ENCODE measurements at places on chromosomes 13 and 19. TPM values are rescaled to one million over a fixed set of nuclear protein-coding genes. Genes with fewer than 3 reads are reported as not detected.
A peak's percentile ranks its signal among the peaks of the same experiment; 100 is the strongest.

- no peaks in the 10 kb centered on the region for H3K4me1 ChIP-seq
- DNase-seq = no peak
- no peak overlapping the region for H3K27ac ChIP-seq
- no peaks in the 10 kb centered on the region for H3K27me3 ChIP-seq
- no peak overlapping the region for H3K4me3 ChIP-seq
Measured at GRCh38 chr19:15042003-15042402, 7.3 kb upstream of the CASP14 start.

DNA sequence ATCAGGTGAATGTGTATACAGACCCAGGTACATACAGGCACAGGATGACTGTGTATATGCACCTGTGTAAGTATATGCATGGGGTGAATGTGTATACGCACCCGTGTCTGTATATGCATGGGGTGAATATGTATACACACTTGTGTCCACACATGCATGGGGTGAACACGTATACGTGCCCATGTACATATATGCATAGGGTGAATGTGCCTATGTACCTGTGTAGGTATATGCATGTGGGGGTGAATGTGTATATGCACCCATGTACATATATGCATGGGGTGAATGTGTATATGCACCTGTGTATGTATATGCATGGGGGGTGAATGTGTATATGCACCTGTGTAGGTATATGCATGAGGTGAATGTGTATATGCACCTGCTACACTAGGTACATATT is 6.9 kb upstream of the ANGPTL8 start:
- H3K36me3 ChIP-seq = no peaks in the 10 kb centered on the region
- H3K27ac ChIP-seq = no peak overlapping the region
- no peak overlapping the region for H3K4me3 ChIP-seq
- H3K27me3 ChIP-seq = no peaks in the 10 kb centered on the region

- no peak overlapping the region for H3K27ac ChIP-seq
- no peaks in the 10 kb centered on the region for H3K27me3 ChIP-seq
- no peak overlapping the region for H3K4me3 ChIP-seq
- DNase-seq = no peak
- H3K4me1 ChIP-seq = no peaks in the 10 kb centered on the region
- H3K36me3 ChIP-seq = no peaks in the 10 kb centered on the region
Measured at GRCh38 chr13:67101730-67102467, 128.2 kb downstream of the PCDH9 start.

GRCh38 chr13:97848886-97849285 is 104.6 kb upstream of the IPO5 start:
- H3K4me1 ChIP-seq = no peaks in the 10 kb centered on the region
- DNase-seq = no peak
- no peak overlapping the region for H3K27ac ChIP-seq
- no peaks in the 10 kb centered on the region for H3K36me3 ChIP-seq

DNA sequence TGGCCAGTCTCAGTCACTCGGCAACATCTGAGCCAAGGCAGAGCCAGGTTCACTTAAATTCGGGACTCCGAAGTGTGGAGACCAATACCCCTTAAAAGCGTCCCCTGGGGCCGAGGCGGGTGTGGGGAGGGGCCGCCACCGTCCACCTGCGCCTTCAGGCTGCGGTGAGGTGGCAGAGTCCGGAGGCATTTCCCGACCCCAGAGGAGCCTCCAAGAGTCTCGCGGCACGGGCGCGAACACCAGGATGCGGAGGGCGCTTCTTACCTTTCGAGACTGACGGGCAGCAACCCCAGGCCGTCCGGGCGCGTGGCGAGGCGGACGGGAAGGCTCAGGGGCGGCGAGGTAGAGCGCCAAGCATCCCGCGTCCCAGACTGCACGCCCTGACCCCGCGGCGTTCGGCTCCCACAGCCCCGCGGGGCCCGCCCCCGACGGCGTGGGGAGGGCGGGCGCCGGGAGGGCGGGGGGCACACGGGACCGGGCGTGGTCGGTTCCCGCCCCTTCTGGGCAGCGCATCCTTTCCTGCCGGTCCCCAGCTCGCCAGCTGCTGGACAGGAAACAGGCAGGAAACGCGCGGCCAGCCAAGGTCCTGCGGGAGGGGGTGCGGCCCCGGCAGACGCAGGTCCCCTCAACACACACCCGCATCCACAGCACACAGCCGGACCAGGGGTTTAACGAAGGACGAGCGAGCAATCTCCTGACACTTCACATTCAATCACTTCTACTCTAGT is at the start of gene THSD1:
Gene THSD1, minus strand, starts transcription at position 406 of the 728 bp plus-strand sequence. CDS start 3,572 bp downstream, outside the sequence.
- no peaks in the 10 kb centered on the region for H3K36me3 ChIP-seq
- DNase-seq = peak; percentile 62
- H3K4me1 ChIP-seq = peaks cover 3% of the 10 kb centered on the region
- H3K27ac ChIP-seq = no peak within 1 kb of the TSS

GRCh38 chr13:85241060-85241459 is 558.2 kb downstream of the SLITRK6 start:
- no peak overlapping the region for H3K4me3 ChIP-seq
- no peaks in the 10 kb centered on the region for H3K4me1 ChIP-seq
- no peaks in the 10 kb centered on the region for H3K36me3 ChIP-seq

DNA sequence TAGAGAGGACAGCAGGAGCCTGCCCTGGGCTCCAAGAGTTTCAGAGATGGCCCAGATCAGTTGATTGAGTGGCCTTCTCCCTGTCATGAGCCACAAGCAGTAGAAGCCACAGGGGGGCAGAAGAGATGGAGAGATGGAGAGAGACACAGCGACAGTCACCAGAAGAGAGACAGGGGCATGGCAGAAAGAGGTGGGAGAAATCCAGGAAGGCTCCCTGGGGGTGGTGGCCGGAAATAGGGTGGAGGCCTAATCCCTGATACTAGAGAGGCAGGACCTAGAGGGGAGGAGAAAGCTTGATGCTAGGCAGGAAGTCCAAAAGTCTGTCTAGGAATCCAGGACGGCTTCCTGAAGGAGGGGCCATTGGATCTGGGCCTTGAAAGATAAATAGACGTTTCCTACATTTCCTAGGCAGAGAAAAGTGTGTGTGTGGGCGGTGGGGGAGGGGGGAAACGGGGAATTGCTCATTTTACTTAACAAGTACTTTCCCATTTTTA is 9.6 kb upstream of the TPM4 start:
- no peaks in the 10 kb centered on the region for H3K27me3 ChIP-seq
- no peak overlapping the region for H3K4me3 ChIP-seq
- DNase-seq = no peak

GRCh38 chr13:30572859-30573275 is 44.9 kb upstream of the USPL1 start:
- no peaks in the 10 kb centered on the region for H3K27me3 ChIP-seq

GRCh38 chr13:67696775-67697174 is 466.6 kb upstream of the PCDH9 start:
- H3K27ac ChIP-seq = no peak overlapping the region
- no peak for DNase-seq
- H3K4me3 ChIP-seq = no peak overlapping the region
- no peaks in the 10 kb centered on the region for H3K4me1 ChIP-seq

- no peaks in the 10 kb centered on the region for H3K36me3 ChIP-seq
- H3K27me3 ChIP-seq = no peaks in the 10 kb centered on the region
- peaks cover 7% of the 10 kb centered on the region for H3K4me1 ChIP-seq
- no peak for DNase-seq
- H3K27ac ChIP-seq = peak overlapping the region; percentile 65
Measured at GRCh38 chr13:20566468-20566897, 474 bp upstream of the IFT88 start.

DNA sequence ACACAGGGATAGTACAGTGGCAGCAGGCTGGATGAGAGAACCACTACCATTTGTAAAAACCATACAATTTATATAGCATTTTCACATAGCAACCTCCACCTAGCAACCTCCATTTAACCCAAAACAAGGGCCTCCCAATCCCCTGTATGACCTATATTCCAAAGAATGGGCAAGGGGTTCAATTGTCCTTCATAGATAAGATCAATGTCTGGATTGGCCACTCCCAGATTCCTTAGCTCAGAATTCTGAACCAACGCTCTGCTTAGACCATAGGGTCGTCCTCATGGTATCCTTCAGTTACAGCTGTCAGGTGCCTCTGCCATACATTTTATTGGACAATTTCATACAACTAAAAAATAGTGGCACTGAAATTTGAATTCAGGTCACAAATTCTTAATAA is 166.2 kb downstream of the KCTD12 start:
- H3K4me1 ChIP-seq = peaks cover 16% of the 10 kb centered on the region
- H3K4me3 ChIP-seq = no peak overlapping the region
- no peaks in the 10 kb centered on the region for H3K27me3 ChIP-seq
- no peak for DNase-seq
- H3K36me3 ChIP-seq = no peaks in the 10 kb centered on the region

GRCh38 chr19:34732612-34733211 is 1.3 kb upstream of the ZNF181 start:
- no peaks in the 10 kb centered on the region for H3K27me3 ChIP-seq
- peak; percentile 16 for DNase-seq
- peak overlapping the region; percentile 86 for H3K4me3 ChIP-seq
- H3K4me1 ChIP-seq = peaks cover 8% of the 10 kb centered on the region

- no peak overlapping the region for H3K4me3 ChIP-seq
- peaks cover 8% of the 10 kb centered on the region for H3K4me1 ChIP-seq
- H3K36me3 ChIP-seq = no peaks in the 10 kb centered on the region
- peak; percentile 14 for DNase-seq
- no peaks in the 10 kb centered on the region for H3K27me3 ChIP-seq
Measured at GRCh38 chr13:83815598-83815997, 66.7 kb downstream of the SLITRK1 start.

- H3K27me3 ChIP-seq = peaks cover 70% of the 10 kb centered on the region
- peak; percentile 95 for DNase-seq
- H3K36me3 ChIP-seq = no peaks in the 10 kb centered on the region
- H3K4me3 ChIP-seq = peak overlapping the region; percentile 54
- H3K4me1 ChIP-seq = no peaks in the 10 kb centered on the region
- no peak overlapping the region for H3K27ac ChIP-seq
Measured at GRCh38 chr19:35557539-35558399, 5.7 kb downstream of the ATP4A start.

GRCh38 chr13:99307648-99308339 is 595 bp upstream of the GPR183 start:
- DNase-seq = no peak
- H3K4me3 ChIP-seq = no peak overlapping the region
- H3K4me1 ChIP-seq = no peaks in the 10 kb centered on the region
- H3K36me3 ChIP-seq = no peaks in the 10 kb centered on the region
- H3K27me3 ChIP-seq = no peaks in the 10 kb centered on the region
- H3K27ac ChIP-seq = no peak overlapping the region

DNA sequence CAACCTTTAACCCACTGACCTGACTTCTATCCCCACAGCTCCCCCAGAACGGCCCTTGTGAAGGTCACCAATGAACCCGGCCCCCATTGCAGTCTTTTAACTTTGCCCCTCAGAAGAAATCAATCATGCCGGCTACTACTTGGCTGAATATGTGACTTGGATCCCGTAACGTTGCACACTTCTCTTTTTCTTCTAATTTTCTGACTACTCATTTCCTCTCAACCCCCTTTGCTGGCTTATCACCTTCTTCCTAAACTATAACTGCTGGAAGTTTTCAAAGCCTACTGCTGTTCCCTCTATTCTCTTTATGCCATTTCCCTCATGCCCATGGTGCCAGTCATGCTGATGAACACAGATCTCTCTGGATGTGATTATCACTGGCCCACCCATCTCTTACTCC is 367.6 kb downstream of the DNAJC15 start:
- no peak for DNase-seq
- no peaks in the 10 kb centered on the region for H3K4me1 ChIP-seq
- no peak overlapping the region for H3K4me3 ChIP-seq
- H3K27ac ChIP-seq = no peak overlapping the region
- no peaks in the 10 kb centered on the region for H3K36me3 ChIP-seq

DNA sequence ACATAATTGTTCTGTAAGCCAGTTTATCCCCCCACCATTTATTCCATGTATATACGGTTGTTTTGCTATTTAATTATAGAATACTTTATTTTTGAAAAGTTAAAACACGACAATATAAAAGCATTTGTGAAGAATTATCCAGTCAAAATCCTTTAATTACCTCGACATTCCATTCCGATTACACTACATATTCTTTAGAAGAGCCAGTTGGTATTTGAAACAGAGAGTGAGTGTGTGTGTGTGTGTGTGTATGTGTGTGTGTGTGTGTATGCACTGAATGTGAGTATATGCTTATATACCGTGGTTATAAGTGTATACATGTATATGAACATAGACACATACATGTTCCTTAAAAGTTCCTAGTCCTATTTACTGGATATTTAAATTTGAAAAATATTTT is 87.8 kb upstream of the KLF5 start:
- H3K27me3 ChIP-seq = no peaks in the 10 kb centered on the region
- H3K4me3 ChIP-seq = no peak overlapping the region
- no peaks in the 10 kb centered on the region for H3K36me3 ChIP-seq
- no peak overlapping the region for H3K27ac ChIP-seq
- no peaks in the 10 kb centered on the region for H3K4me1 ChIP-seq

DNA sequence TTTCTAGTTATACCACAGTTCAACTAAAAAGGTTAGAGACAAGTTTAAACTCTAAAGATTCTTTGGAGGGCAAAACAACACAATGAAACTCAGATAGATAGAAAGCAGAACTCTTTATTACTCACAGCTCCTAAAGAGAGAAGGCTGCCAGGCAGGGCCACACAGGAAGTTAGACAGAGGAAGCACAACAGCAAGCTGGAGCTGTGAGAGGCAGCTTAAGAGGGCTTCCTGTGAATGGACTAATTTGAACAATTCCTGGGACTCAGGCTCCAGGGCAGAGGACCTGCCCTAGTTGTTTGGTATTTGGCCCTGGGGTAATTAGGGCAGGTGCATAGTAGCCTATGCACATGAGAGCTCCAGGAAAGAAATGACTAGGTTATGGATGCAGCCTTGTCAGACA is 803.6 kb downstream of the DIAPH3 start:
- no peaks in the 10 kb centered on the region for H3K27me3 ChIP-seq
- H3K36me3 ChIP-seq = no peaks in the 10 kb centered on the region
- peaks cover 14% of the 10 kb centered on the region for H3K4me1 ChIP-seq
- peak; percentile 49 for DNase-seq

DNA sequence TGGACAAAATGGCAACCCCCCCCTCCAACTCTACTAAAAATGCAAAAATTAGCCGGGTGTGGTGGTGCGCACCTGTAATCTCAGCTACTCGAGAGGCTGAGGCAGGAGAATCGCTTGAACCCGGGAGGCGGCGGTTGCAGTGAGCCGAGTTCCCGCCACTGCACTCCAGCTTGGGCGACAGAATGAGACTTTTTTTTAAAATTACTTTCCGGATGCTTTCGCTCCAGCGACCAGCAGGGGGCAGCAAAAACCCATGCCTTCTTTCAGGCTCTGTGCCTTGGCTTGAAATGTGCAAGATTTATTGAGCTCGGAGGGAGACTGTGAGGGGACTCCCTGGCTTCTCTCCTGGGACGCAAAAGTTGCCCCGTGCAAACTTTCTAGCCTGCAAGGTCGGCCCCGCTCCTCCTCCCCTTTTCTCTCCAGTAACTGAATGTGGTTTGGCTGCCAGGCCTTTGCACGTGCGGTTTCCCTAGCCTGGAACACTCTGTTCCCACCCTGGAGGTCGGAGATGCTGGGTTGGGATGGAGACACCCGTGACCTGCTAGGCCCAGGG is 61.4 kb upstream of the NFIC start:
- H3K4me1 ChIP-seq = no peaks in the 10 kb centered on the region
- no peaks in the 10 kb centered on the region for H3K36me3 ChIP-seq
- DNase-seq = peak; percentile 83
- H3K27ac ChIP-seq = no peak overlapping the region
- no peak overlapping the region for H3K4me3 ChIP-seq

The ADAMTSL5 gene
- 0.13 TPM for total RNA-seq

The ZNF667 gene
- 8.6 TPM for total RNA-seq

The MEIOSIN gene
- total RNA-seq = 0.06 TPM

The TNFSF11 gene
- total RNA-seq = 0.46 TPM

The EPS8L1 gene
- total RNA-seq = 17.5 TPM

The TIMM13 gene
- total RNA-seq = 37.9 TPM

The SIGLECL1 gene
- not detected for total RNA-seq

The HDGFL2 gene
- total RNA-seq = 166 TPM
